GM23338 (cell line): ENCODE measurements at places on chromosomes 7 and 10. TPM values are rescaled to one million over a fixed set of nuclear protein-coding genes. Genes with fewer than 3 reads are reported as not detected.

Gene MACC1
- polyA plus RNA-seq: 3.4 and 5.2 TPM in 2 replicates

Gene PAPSS2
- 12.9 and 13.2 TPM in 2 replicates for polyA plus RNA-seq

Gene TMEM270
- polyA plus RNA-seq: not detected in 2 replicates

Gene SEMA4G
- polyA plus RNA-seq: 5.3 and 6.3 TPM in 2 replicates

Gene FXYD4
- not detected in 2 replicates for polyA plus RNA-seq

Gene INA
- 9.0 and 10.0 TPM in 2 replicates for polyA plus RNA-seq

Gene CUL1
- 29.0 and 35.6 TPM in 2 replicates for polyA plus RNA-seq

Gene TMEM178B
- polyA plus RNA-seq: 2.9 and 4.9 TPM in 2 replicates

Gene RBP4
- 0.47 and 0.79 TPM in 2 replicates for polyA plus RNA-seq

Gene PCGF6
- 22.3 and 26.1 TPM in 2 replicates for polyA plus RNA-seq
